ENCODE measurements at places on chromosomes 16 and 17.

GRCh38 chr16:58365623-58366022 is 26.6 kb upstream of the GINS3 start:
- DNase-seq: no peak

DNA sequence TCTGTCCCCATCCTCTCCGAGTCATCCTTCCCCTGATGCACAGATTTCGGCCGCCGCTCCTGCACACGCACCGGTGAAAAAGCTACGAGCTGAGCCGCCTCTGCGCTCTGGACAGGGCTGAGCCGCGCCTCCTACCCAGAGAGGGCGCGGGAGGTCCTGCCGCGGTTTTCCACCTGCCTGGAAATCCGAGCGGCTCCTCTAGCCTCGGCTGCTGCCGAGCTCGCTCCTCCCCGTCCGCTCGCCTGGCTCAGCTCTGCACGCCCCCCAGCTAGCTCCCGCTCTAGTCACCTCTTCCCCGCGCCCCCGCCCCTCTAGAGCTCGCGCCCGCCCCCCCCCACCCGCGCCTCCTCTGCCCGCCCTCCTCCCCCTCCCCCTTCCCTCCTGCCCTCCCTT is 198 bp upstream of the SHISA9 start:
- DNase-seq: no peak

DNA sequence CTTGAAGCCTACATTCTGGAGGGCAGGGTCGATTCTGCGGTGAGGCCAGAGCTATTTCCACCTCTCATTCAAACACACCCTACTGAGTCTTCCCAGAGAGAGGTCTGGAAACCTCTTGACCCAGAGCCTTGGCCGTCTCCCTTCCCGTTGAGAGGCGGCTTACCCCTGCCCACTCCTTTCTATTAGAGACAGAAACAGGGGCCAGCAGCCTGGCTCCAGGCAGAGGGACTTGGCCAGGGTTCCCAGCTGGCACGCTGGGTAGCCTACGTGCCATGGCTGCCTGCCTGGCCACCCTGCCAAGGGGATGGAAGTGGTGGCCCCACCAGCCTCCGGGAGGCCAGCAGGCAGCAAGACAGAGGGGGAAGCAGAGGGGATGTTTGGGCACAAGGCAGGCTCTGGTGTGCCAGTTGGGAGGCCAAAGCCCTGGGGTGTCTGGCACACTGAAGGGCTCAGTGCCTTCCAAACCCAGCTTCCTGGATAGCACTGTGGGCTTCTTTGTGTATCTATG is 6.0 kb downstream of the STAC2 start:
- DNase-seq: no peak

DNA sequence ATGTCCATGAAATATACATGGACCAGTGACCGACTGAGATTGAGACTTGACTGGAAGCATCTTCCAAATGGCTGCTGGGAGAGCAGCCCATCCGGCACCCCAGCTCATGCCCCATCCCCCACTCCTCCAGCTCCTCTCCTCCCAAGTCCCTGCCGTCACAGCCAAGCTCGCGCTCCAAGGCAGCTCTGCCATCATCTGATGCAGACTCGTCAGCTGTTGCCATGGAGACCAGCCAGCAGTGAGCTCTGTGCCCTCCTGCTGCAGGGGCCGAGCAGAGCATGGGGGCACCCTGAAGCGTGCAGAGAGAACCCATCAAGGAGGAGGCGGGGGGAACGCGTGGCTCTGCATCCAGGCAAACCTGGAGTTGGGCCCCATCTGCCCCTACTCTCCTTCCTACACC is 74.5 kb upstream of the TNRC6C start:
- DNase-seq: peak; percentile 77

GRCh38 chr17:61422116-61422799 is 22.6 kb downstream of the TBX2 start:
- no peak for DNase-seq

GRCh38 chr17:17787568-17787967 is 49.2 kb downstream of the SREBF1 start:
- DNase-seq: no peak
